NCI-H524 (cell line): ENCODE measurements at places on chromosomes 11 and 22.

GRCh38 chr22:47534804-47535410, 772.5 kb downstream of the TBC1D22A start:
- DNase-seq, result no peak

GRCh38 chr11:35277827-35278226, 138.9 kb downstream of the CD44 start:
- DNase-seq, result no peak

GRCh38 chr11:75096456-75097172, at the start of gene OR2AT4:
Gene OR2AT4 (minus strand): TSS chr11:75096876.
- no peak for DNase-seq

DNA sequence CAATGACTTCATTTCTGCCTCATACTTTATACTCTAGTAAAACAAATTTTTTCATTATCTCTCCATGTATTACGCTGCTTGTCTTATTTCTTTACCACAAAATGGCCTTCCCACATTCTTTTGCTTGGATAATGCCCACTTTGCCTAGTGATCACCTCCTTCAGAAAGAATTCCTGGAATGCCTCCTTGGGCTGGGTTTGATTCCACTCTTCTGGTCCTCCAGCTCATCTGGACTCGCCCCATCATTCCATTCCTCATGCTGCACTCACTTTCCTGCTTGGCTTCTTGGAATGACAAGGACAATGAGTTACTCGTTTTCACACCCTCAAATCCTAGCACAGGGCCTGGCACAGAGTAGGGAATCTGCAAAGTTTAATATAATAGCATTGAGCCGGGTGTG, 475.1 kb upstream of the LARGE1 start:
- DNase-seq, result no peak

DNA sequence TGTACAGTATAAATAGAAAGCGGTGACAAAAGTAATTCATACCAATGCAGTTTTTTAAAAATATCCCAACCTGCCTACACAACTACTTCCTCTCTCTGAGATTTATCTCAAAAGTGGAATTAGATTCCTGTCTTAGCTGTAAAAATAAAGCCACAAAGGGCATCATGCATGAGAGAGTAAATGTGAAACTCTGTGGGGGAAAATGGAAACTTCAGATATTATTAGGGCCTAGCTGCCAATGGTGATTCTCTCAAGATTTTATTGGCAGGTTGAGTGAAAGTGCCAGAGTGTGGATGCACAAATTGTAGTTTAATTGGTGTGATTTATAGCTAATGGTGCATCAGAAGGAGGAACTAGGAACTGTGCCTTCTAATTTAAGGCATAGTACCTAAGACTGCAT, 356.9 kb upstream of the CCDC90B start:
- DNase-seq, result no peak

GRCh38 chr11:20000351-20001134, 159.7 kb downstream of the DBX1 start:
- DNase-seq, result no peak

GRCh38 chr11:22433094-22433455, 94.9 kb downstream of the SLC17A6 start:
- DNase-seq, result no peak

- DNase-seq, result no peak
Measured at GRCh38 chr22:17569971-17570511, 6.7 kb downstream of the SLC25A18 start.

- DNase-seq, result no peak
Measured at GRCh38 chr11:8814209-8814922, 96.6 kb upstream of the AKIP1 start.

- DNase-seq, result no peak
Measured at GRCh38 chr11:93159721-93160120, 38.1 kb downstream of the SLC36A4 start.

DNA sequence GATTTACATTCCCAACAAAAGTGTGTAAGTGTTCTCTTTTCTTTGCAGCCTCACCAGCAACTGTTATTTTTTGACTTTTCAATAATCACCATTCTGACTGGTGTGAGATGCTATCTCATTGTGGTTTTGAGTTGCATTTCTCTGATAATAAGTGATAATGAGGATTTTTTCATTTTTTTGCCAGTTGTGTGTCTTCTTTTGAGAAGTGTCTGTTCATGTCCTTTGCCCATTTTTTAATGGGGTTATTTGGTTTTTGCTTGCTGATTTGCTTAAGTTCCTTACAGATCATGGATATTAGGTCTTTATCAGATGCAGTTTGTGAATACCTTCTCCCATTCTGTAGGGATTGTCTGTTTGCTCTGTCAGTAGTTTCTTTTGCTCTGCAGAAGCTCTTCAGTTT, 107.7 kb downstream of the EHF start:
- no peak for DNase-seq

GRCh38 chr11:12460466-12460865, 83.1 kb downstream of the PARVA start:
- DNase-seq, result no peak

GRCh38 chr22:19851291-19852176, 3.1 kb downstream of the GNB1L start:
- DNase-seq, result no peak

DNA sequence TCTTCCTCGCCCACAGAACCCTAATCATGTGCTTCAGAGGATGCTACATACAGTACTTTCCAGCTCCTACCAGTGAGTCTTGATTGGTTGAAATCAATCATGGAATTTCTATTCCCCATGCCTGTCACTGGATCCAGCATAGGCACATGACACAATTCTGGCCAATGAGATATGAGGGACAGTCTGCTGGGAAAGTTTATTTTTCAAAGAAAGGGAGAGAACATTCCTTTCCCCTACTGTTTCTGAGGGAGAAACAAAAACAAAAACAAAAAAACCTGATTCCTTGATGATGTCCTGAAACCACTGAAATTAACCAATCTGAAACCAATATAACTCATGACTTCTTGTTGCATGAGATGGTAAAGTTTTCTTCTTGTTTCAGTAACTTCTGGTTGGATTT, 3.3 kb upstream of the RCN1 start:
- DNase-seq, result no peak

DNA sequence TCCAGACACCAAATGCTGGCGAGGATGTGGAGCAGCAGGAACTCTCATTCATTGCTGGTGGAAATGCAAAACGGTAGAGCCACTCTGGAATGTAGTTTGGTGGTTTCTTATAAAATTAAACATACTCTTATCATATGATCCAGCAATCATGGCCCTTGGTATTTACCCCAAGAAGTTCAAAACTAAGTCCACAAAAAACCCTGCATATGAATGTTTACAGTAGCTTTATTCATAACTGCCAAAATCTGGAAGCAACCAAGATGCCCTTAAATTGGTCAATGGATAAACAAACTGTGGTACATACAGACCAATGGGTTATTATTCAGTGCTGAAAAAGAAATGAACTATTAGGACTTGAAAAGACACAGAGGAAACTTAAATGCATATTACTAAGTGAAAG, 87.8 kb downstream of the APOL5 start:
- DNase-seq, result no peak

GRCh38 chr22:24948356-24949202, 2.1 kb upstream of the LHFPL7 start:
- no peak for DNase-seq

DNA sequence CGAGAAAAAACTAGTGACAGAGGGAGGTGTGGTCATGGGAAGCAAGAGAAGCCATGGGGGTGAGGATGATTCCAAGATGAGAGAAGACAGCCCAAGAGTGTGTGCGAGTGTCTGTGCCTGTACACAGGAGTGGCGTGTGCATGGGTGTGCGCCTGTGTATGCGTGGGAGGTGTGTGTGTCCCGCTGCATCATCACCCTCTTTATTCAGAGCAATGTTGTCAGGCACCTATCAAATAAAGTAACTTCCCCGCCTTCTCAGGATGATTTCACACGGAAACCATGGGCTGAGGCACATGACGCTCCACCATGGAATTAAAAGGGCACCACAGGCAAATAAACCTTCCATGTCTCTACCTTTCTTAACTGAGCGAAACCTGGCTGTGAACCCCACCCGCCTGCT, 24.6 kb downstream of the MS4A10 start:
- DNase-seq, result no peak

- DNase-seq, result no peak
Measured at GRCh38 chr11:30830681-30831080, 244.5 kb upstream of the MPPED2 start.

- DNase-seq, result no peak
Measured at GRCh38 chr11:94560834-94561233, 6.3 kb upstream of the PIWIL4 start.

DNA sequence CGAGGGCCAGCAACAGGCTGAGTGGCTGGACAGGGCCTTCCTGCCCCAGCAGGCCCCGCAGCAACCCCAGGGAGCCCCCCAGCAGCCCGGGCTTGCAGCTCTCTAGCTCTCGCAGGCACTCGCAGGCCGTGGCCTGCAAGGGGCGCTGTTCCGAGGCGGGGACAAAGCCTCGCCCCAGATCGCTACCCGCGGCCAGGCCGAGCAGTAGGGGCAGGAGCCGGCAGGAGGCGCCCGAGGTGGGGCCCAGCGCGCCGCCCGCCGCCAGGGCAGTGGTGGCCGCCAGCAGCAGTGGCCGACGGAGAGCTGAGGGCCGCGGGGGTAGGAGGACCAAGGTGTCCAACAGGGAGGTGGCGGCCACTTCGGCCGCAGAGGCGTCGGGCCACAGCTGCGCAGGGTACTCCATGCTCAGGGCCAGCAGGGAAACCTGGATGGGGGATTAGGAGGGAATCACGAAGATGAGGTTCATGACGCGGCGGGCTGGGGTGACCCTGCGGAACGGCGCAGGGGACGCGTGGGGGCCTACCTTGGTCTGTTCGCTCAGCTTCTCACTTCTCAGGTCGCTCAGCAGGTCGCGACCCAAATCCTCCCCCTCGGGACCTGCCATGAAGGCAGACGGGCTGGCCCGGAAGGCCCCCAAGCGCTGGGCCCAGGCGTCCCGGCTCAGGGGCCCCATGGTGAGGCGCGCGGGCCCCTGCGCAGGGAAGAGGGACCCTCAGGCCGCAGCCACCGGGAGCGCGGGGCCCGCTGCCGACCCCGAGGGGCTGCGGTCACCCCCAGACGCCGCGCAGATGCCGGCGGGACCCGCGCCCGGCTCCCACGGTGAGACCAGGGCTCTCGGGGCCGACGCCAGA, 632 bp downstream of the AP5B1 start:
- DNase-seq, result peak; percentile 52

- DNase-seq, result no peak
Measured at GRCh38 chr22:44638971-44639760, 62.8 kb upstream of the PRR5 start.

DNA sequence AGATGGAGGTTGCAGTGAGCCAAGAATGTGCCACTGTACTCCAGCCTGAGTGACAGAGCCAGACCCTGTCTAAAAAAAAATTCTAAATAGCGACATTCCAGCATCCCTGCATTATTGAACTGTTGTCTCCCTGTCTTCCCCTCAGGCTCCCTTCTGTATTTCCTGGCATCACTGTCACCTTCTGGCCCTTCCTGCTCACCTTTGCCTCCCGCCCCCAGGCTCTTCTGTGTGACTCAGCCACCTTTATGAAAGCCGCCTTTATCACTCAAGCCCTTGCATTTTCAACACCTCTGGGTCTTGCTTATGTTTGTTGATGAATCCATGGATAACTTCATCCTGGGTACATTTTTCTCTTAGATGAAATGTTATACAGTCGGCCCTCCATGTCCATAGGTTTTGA, 21.1 kb downstream of the UBASH3B start:
- no peak for DNase-seq

DNA sequence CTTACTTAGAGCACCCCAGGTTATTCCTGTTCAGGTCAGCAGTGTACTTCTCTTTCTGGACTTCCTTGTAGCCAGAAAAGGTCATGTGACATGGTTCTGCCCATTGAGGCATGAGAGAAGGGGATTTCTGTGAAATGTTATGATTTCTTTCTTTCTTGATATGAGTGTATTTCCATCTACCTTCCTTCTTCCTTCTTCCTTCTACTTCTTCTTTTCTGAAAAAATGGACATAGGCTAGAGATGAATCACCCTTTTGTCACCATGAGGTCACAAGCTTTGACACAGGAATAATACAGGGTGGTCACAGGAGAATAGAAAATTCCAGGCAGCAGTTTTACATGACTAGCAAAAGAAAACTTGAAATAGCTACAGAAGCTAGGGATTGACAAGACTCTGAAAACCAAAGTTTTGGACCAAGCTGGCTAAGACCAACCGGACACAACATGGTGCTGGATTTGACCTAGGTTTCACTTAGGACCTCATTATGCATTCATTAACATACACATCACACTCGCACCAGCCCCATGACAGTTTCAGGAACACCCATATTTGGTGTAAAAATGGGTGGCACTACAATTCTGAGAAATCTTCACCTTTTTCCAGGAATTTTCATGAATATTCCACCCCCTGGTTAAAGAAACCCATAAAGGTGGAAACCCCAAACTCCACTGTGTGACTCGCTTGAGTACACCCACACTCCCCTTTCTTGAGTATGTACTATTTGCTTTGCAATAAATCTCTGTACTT, 21.2 kb upstream of the MAP6 start:
- no peak for DNase-seq

DNA sequence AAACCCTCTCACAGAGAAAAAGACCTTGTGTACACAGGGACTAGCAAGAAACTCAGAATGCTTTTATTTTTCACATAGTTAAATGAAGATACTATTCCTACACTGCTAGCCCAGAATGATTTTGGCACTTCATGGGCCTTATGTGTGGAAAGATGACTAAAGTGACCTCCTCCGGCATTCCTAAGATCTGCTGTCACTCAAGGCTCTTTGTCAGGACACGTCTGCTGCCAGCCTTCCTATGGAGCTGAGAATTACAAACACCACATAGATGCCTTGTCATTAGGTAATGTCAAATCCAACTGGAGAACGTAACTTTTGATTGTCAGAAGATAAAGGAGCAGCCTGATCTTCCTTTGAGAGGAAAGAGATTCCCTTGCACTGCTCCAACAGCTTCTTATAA, 249.1 kb downstream of the FAT3 start:
- DNase-seq, result no peak

GRCh38 chr11:10379426-10379825, 74.6 kb downstream of the ADM start:
- DNase-seq, result no peak

GRCh38 chr11:114259124-114259526, 37.1 kb upstream of the NNMT start:
- no peak for DNase-seq
